ENCODE measurements at places on chromosomes 1 and 21. TPM values are rescaled to one million over a fixed set of nuclear protein-coding genes. Genes with fewer than 3 reads are reported as not detected.

Gene LCE1E
- total RNA-seq, result not detected

Gene HSF2BP
- 0.13 TPM for total RNA-seq

Gene RPL22
- 140 TPM for total RNA-seq

Gene HMGCS2
- not detected for total RNA-seq

Gene SLC37A1
- 8.8 TPM for total RNA-seq

Gene TRIM46
- total RNA-seq, result 1.4 TPM

Gene ARMH1
- not detected for total RNA-seq

Gene OR2L8
- not detected for total RNA-seq

Gene TRABD2B
- not detected for total RNA-seq

Gene PIGR
- total RNA-seq, result not detected

Gene IFNLR1
- total RNA-seq, result not detected

Gene STIL
- 16.8 TPM for total RNA-seq

Gene MCOLN3
- total RNA-seq, result not detected

Gene RNU1-2
- not detected for total RNA-seq

Gene SPATA45
- total RNA-seq, result not detected

Gene C21orf91
- total RNA-seq, result 3.8 TPM

Gene RIMKLA
- not detected for total RNA-seq

Gene SPATA21
- total RNA-seq, result not detected

Gene CFAP57
- total RNA-seq, result 0.15 TPM

Gene ELAVL4
- total RNA-seq, result not detected

Gene PRELP
- total RNA-seq, result not detected

Gene PRKCZ
- total RNA-seq, result 3.7 TPM

Gene YTHDF2
- total RNA-seq, result 72.8 TPM

Gene UBASH3A
- not detected for total RNA-seq

Gene CDC42
- total RNA-seq, result 507 TPM

Gene FCRL5
- not detected for total RNA-seq

Gene OR13G1
- total RNA-seq, result not detected

Gene OLIG2
- total RNA-seq, result not detected

Gene NOC2L
- total RNA-seq, result 99.4 TPM

Gene FCAMR
- total RNA-seq, result not detected

Gene LUZP1
- 49.2 TPM for total RNA-seq

Gene OR10J5
- total RNA-seq, result not detected

Gene ASCL5
- total RNA-seq, result not detected

Gene IGSF9
- total RNA-seq, result not detected

Gene VHLL
- not detected for total RNA-seq

Gene B3GALT2
- 0.05 TPM for total RNA-seq

Gene DIRAS3
- total RNA-seq, result 0.49 TPM

Gene OR14K1
- not detected for total RNA-seq

Gene RIPK4
- not detected for total RNA-seq

Gene AKNAD1
- not detected for total RNA-seq

Gene SGIP1
- total RNA-seq, result 9.4 TPM

Gene ELAPOR1
- total RNA-seq, result 0.67 TPM

Gene PODN
- total RNA-seq, result not detected

Gene CFH
- total RNA-seq, result 3.2 TPM

Data from mammary microvascular endothelial cell (primary cell).